ENCODE measurements at places on chromosomes 6 and 20.

- DNase-seq, result no peak
Observed at GRCh38 chr20:45444050-45444449, 25.5 kb upstream of the WFDC2 start.

DNA sequence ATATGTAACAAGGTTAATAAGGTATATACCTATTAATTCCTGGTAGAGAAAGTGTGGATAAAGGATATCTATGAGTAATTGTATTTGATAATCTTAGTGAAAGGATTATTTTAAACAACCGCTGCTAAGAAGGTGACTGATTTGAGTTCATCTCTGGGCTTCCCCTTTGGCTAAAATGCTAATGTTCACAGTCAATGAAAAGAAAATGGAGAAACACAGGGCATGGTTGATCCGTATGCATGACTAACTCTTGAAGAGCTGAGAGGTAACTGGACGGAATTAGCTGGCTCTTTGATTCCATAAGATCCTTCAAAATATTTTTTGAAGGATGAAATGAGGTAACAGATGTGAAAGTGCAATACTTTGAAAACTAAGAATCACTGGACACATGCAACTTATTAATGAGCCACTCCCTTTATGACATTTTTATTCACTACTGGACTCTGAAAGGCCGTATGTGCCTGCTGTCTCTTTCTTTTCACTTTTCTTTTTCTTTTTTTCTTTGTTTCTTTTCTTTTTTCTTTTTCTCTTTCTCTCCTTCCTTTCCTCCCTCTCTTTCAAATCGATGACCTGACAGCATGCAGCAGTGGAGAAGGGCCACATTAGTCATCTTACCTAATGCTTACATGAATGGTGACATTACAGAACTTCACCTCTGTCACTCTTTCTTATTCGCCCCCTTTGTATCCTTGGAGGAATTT lies 464.6 kb downstream of the CDKAL1 start:
- no peak for DNase-seq

GRCh38 chr6:4028051-4028450 lies 50.9 kb downstream of the FAM217A start:
- DNase-seq, result no peak

- DNase-seq, result no peak
Observed at GRCh38 chr6:137236581-137237355, 17.6 kb upstream of the IFNGR1 start.

GRCh38 chr6:112636650-112637262 lies 289.6 kb downstream of the RFPL4B start:
- DNase-seq, result no peak

DNA sequence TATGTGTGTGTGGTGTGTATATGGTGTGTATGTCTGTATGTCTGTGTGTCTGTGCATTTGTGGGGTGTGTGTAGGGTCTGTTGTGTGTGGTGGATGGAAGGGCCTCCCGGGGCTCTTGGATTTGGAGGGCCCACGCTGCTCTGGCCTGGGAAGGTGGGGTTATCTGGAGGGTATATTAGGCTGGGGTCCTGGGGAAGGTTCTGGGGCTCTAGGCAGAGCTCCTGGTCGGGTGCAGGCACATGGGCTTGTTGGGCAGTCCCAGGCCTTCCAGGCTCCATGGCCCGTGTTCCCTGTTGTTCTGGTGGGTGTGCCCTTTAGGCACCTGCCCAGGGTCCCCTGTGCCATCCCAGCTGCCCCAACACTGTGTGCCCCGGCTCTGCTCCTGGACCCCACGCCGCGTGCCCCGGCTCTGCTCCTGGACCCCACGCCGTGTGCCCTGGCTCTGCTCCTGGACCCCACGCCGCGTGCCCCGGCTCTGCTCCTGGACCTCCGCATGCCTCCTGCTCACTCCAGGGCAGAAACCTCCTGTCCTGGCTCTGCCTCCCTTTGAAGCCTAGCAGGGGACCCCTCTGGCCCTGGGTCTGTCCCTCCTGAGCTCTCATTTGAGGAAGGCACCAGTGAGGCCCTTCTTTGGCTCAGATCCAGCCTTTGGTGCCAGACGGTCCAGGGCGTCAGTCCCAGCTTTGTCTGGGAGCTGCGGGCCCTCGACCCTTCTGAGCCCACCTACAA lies 10.2 kb upstream of the MYT1 start:
- DNase-seq, result no peak

Data from smooth muscle cell of the brain vasculature (primary cell).